ENCODE measurements at places on chromosomes 11 and 22. TPM values are rescaled to one million over a fixed set of nuclear protein-coding genes. Genes with fewer than 3 reads are reported as not detected.

The CSNK2A3 gene
- total RNA-seq, result 1.1 TPM

The LMO2 gene
- not detected for total RNA-seq

The TNNI2 gene
- total RNA-seq, result not detected

The SLC6A5 gene
- total RNA-seq, result not detected

The PNPLA3 gene
- total RNA-seq, result 3.5 TPM

The HEPACAM gene
- total RNA-seq, result under 0.01 TPM

The KCNK4 gene
- not detected for total RNA-seq

The TENM4 gene
- 51.9 TPM for total RNA-seq

The RASGRP2 gene
- 1.2 TPM for total RNA-seq

The NRXN2 gene
- total RNA-seq, result 0.55 TPM

The MS4A1 gene
- total RNA-seq, result not detected

The OR5I1 gene
- not detected for total RNA-seq

The OR52J3 gene
- not detected for total RNA-seq

The CBLIF gene
- not detected for total RNA-seq

The TMEM138 gene
- total RNA-seq, result 15.4 TPM

The TMPRSS13 gene
- total RNA-seq, result under 0.01 TPM

The OR51B2 gene
- total RNA-seq, result not detected

The PAAF1 gene
- 11.9 TPM for total RNA-seq

The CEP126 gene
- total RNA-seq, result 1.6 TPM

The PCSK7 gene
- 69.6 TPM for total RNA-seq

The MS4A15 gene
- not detected for total RNA-seq

The HPS5 gene
- total RNA-seq, result 38.9 TPM

The NAALAD2 gene
- total RNA-seq, result 5.6 TPM

The ART1 gene
- total RNA-seq, result not detected

The YPEL4 gene
- total RNA-seq, result 0.66 TPM

The RIMBP3B gene
- 0.11 TPM for total RNA-seq

The SCARF2 gene
- total RNA-seq, result 36.9 TPM

All from uterine smooth muscle cell (primary cell).